ENCODE measurements at places on chromosomes 1 and 21.

GRCh38 chr1:217333939-217334338, 297.0 kb downstream of the GPATCH2 start:
- peak; percentile 29 for DNase-seq

DNA sequence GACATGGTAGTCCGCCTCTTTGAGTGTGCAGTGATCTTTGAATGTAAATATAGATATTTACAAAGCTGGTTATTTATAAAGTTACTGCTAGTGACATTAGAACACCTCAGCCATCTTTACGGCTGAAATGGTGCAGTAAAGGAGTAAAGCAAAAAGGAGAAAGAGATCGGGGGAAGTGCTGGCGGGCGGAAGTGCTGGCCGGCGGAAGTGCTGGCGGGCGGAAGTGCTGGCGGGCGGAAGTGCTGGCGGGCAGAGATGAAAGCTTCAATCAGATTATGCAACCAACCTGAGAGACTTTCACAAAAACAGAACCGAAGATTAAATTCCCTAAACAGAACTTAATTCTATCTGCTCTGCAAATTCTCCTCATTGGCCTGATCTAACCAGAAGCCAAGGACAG, 1.4 kb upstream of the OR14A16 start:
- DNase-seq, result no peak

DNA sequence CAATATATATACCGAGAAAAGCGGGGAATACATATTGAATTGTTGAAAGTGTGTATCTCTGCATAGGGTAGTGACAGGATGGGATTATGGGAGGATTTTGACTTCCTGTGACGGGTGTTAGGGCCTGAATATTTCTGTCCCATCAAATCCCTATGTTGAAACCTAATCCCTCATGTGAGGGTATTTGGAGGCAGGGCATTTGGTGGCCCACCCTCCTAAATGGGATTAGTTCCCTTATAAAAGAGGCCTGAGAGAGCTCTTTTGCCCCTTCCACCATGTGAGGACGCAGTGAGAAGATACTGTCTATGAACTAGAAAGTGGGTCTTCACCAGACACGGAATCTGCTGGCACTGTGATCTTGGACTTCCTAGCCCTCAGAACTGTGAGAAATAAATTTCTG, 137.3 kb downstream of the ZSCAN20 start:
- no peak for DNase-seq

GRCh38 chr1:76595024-76595423, 272.3 kb upstream of the ST6GALNAC5 start:
- no peak for DNase-seq

- no peak for DNase-seq
Observed at GRCh38 chr1:95222629-95223028, 11.4 kb upstream of the RWDD3 start.

- peak; percentile 2 for DNase-seq
Observed at GRCh38 chr1:70966018-70966638, 81.5 kb downstream of the PTGER3 start.

DNA sequence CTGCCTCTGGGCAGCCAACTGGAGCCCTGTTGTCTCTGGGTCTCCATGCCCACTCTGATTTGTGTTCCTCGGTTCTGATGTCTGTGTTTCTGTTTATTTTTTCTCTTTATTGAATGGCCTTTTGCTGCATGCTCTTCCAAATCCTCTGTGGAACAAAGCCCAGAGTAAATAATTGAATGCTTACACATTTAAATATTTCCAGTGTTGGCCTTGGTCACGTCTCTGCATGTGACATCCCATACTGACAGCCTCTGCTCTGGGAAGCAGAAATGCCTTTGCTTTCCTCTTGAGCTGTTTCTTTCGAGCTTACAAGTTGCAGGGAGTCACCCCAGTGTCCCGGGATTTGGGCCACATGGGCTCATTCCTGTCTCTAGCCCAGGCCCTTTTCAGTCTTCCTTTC, 267.9 kb downstream of the PTPRU start:
- DNase-seq, result peak; percentile 28

GRCh38 chr1:13943055-13943454, 243.1 kb downstream of the PRDM2 start:
- DNase-seq, result no peak

- DNase-seq, result peak; percentile 45
Observed at GRCh38 chr1:169933984-169934725, 40.5 kb upstream of the SCYL3 start.

GRCh38 chr1:151516031-151516511, 4.9 kb downstream of the CGN start:
- no peak for DNase-seq

DNA sequence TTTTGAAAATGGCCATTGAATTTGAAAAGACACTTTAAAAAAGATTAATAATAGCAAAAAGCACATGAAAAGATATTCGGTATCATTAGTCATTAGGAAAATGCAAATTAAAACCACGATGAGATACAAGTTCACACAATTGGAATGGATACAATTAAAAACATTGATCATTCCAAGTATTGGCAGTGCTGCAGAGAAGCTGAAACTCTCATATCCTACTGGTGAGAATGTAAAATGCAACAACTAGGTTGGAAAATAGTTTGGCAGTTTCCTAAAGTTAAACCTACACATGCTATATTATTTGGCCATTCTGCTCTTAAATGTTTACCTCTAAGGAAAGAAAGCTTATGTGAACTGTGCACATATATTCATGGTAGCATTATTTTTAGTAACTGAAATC, 838.7 kb upstream of the PRMT6 start:
- DNase-seq, result no peak

- no peak for DNase-seq
Observed at GRCh38 chr1:234920136-234920842, 208.3 kb downstream of the TOMM20 start.

- no peak for DNase-seq
Observed at GRCh38 chr1:53906121-53906520, 12.1 kb downstream of the DIO1 start.

GRCh38 chr1:119778886-119779560, 10.3 kb upstream of the HMGCS2 start:
- peak; percentile 6 for DNase-seq

DNA sequence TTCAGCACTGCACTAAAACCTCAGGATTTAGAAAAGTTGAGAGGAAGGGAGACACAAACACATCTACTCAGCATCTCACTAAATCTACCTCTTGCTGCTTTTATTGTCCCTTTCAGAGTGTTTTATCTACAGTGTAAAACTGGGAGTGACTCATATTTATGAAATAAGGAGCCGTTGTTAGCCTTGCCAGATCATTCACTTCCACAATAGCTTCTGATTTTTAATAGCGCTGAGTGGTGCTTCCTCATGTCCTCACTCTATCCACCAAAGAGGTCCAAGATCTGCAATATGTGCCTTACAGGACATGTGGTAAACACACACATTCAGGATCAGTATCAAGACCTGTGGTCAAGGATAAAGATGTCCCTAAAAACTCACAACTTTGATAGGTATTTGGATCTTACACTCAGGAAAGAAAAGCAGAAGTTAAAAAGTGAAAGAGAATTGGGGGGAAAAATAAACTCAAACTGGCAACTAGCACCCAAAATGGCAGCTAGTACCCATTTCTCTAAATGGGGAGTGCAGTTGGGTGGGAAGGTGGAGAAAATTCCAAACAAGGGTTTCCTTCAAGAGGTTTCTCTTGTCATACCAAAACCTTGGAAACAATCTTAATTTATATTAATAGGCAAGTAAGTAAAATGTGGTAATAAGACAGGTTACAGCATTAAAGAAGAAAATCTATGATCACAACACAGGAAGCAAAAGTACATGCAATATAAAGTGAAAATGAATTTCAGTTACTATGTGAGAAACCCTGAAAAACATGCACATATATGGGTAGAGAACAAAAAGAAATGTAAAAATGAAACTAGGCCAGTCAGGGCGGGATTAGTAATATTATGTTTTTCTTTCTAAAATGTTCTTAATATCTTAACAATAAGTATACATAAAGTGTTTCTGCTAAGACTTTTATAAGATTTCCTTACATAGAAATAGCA, 15.9 kb downstream of the DUSP10 start:
- DNase-seq, result peak; percentile 53

DNA sequence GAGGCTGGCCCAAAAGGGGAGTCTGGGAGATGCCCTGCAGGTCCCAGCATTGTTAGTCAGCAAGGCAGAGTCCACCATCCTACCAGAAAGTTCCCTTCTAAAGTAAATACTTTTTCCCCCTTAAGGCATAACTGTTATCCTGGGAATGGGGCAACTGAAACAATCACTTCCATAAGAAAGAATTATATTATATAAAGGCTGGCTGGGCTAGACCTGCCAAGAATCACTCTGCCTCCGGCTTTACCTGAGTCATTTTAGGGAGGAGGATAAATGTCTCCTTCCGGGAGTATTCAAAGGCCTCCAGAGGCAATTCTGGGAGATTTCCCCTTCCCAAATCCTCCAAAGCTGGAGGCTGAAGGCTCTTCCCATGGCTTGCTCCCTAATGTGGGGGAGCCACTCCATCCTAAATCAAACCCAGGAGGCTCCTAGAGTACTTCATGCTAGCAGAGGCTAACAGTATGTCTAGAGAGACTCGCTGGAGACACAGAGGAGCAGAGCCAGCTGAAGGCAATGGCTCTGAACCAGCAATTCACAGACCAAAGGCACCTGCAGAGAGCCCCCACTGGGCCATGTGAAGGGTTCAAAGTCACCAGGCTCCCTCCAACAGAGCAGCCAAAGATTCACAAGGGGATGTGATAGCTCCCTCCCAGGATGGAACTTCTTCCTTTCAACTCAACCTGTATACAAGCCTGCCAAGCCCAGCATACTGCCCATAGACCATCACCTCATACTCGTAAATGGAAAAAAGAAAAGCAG, 116.0 kb downstream of the ASTN1 start:
- DNase-seq, result no peak

DNA sequence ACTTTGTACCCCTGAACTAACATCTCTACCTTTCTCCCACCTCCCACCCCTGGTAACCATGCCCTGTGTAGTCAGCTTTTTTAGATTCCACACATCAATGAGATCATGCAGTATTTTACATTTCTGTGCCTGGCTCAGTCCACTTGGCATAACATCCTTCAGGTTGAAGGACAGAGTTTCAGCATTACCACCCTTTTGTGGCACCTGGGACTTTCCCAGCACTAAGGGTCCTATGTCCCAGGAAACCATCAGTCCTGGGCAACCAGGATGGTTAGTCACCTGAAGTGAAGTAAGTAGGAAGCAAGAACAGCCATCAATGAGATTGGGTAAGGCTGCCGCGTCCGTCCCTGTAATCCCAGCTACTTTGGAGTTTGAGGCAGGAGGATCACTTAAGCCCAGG, 370.6 kb downstream of the SIPA1L2 start:
- no peak for DNase-seq

DNA sequence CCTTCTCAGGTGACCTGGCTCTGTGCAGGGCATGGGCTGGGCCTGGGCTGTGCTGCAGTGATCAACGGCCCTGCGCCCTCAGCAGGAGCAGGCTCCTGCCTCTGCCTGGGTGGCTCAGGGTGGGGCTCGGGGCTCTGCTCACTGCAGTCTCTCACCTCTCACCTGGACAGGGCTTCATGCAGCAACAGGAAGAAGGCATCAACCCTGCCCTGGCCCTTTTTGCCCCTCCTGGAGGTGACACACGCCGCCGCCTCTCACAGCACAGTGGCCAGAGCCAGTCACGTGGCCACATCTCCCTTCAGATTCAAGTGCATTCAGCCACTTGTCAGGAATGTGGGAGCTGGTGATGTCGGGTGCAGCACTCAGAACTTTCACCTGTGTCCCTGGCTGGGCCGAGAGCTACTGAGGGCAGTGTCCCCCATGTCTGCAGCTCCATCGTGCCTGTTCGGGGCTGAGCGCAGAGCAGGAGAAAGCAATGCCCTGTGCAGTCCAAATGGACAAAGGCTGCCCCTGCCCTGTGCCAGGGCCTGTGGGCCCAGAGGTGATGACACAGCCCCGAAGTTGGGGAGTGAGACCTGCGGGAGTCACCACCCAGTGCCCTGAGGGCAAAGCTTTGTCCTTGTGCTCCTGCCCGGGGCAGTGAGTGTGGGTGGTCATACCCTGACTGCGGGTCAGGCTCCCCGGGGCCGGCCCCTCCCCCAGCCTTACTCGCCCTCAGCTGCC, 314.0 kb downstream of the PTPRU start:
- DNase-seq, result no peak

- no peak for DNase-seq
Observed at GRCh38 chr1:211909395-211909794, 78.8 kb upstream of the LPGAT1 start.

GRCh38 chr21:43352568-43353281, 74.2 kb downstream of the SIK1 start:
- DNase-seq, result peak; percentile 41

GRCh38 chr1:162712317-162713029, 78.0 kb upstream of the HSD17B7 start:
- no peak for DNase-seq

DNA sequence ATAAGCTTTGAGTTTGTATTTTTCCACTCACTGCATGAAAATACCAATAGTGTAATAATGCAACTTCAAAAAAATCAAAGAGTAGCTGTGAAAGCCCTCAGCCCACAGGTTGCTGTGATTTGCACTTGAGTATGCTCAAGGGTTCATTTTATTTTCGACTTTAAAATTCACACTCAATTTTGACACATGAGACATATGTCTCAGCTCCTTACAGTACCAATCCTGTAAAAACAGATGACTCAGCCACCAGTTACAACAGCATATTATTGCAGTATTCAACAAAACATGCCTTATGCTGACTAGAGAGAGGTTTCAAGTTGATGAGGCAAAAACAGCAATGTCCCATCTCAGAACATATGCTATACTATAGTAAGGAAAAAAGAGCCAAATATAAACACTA, 66.1 kb downstream of the CYYR1 start:
- DNase-seq, result peak; percentile 50

GRCh38 chr1:91166106-91166712, 144.4 kb upstream of the ZNF644 start:
- DNase-seq, result peak; percentile 56

DNA sequence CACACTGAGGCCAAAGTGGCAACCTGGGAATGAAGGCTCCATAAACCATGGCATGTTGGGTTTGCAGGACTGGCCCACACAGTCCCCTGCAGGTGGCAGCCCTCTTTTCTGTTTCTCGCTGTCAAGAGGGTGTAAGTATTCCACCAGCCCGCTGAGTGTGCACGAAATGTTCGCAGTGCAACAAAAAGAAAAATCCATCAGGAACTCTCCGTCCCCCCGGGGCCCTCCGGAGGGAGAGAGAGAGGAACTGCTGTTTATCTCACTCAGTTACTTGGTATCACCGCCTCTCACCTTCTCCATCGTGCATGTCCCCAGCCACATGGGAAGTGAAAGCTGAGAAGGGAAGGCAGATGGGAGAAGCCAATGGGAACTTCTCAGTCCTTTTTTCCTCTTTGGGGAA, 38.3 kb downstream of the NCF2 start:
- no peak for DNase-seq

DNA sequence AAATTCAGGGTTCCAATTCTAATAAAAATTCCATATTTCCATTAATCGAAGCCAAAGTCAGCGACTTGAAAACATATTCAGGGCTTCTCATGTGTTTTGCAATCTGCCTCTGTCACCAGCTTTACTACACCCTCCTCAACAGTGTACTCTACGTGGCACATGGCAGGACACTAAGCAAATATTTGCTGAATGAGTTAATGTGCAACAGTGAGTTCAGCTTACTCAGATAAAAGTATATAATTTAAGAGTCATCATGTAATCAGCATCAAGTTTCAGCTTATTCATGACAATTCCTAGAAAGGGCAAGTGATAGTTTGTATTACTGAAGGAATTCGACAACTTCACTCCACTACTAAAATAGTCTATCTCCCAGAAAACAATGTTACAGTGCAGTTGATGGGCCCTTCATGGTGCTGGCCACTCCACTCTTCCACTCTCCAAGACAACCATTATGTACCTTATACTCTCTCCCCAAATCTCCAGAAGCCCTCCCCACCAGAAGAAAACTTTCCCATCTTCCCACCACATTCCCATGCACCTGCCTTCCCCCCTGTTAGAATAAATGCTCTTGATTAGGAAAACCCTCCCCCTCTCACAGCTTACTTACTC, 97.3 kb downstream of the TTLL7 start:
- DNase-seq, result peak; percentile 90

Measured in EH (cell line).